ENCODE measurements at places on chromosomes 4 and X.

GRCh38 chr4:158067646-158068045 lies 105.2 kb downstream of the GASK1B start:
- no peak for DNase-seq

GRCh38 chr4:163500586-163500985 lies 6.1 kb downstream of the TMA16 start:
- no peak for DNase-seq

DNA sequence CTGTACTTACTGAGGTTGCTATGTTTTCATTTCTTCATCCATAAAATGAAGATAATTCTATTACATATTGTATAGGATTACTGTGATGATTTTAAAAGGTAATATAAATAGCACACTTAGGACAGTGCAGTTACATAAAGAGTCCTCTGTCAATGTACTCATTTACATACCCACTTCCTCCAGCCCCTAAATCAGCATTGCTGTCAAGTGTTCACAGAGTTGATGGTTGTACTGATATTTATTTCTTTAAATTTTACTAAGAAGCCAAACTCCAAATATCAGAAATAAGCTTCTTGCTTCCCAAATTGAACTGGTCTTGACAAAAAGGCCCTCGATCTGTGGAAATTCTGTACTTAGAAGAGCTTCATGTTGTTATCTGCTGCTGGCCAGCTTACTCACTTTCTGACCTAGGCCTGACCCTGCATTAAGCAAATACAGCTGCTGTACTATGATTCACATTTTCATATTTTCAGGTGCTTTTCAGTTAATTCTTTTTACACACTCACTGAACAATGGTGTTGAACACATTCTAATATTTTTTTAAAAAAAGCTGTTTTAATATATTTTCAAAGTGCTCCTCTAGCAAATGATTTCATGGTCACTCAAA lies 259.6 kb downstream of the UNC5C start:
- no peak for DNase-seq

GRCh38 chr4:145867406-145867805 lies 71.2 kb downstream of the ZNF827 start:
- no peak for DNase-seq

GRCh38 chr4:8538076-8538702 lies 42.0 kb upstream of the GPR78 start:
- DNase-seq = no peak

DNA sequence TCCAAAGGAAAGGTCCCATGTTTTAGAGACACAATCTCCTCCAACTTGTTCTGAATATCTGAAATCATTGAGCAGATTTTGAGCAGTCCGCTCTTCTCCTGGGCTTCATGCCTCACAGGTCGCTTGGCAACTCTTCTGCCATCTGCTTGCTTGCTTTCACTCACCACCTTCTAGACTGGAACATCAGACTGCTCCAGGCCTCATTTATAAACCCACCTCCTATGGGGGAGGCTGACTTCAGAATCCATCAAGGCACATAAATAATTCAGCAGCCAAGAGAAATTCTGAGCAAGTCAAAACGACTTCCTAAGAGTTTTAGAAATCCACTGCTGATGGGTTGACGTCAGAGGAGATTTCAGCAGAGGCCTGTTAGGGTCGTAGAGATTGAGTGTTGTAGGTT lies 64.1 kb downstream of the FAM184B start:
- DNase-seq = no peak

- DNase-seq = no peak
Measured at GRCh38 chrX:9865804-9866472, 79.7 kb downstream of the SHROOM2 start.

DNA sequence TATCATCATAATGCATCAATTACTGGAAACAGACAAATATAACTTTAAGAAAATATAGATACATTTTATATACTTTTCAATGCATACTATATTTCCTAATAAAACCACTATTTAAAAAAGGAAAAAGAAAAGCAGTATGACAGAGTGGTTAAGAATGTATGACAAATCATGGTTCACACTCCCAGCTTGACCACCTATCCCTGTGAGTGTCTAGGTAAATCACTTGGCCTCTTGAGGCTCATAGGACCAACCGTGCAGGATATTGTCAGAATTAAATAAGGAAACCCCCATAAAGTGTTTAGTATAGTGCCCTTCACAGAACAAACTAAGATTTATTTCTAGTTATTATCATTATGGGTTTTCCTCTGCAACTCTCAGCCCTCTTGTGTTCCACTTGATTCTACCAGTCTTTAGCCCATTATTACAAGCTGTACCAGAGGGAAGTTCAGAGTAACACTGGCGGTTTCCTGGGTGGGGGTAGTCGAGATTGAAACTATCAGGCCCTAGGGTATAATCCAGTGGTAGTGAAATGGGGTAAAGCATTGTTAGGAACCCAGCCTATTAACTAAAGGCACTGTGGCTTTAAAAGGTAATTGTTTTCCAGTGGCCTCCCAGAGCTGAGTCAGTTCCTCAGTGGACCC lies 55.5 kb upstream of the PAK3 start:
- no peak for DNase-seq

DNA sequence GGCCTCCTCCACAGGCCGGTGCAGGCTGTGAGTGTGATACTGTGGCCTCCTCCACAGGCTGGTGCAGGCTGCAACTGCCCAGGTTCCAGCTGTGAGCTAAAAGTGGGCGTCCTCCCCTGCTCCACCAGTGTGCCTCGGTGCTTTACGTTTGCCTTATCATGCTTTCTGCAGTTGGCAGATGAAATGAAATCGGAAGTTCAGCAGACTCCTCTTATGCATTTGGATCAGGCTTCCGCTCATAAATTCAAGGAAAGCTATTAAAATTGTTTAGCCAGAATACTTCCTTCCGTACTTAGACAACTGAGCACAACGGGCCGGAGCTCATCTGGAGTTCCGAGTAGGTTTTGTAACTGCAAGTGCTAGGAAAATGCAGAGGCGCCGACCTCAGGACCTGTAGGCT lies 12.0 kb downstream of the CYP4V2 start:
- DNase-seq = no peak

Data from memory B cell (primary cell).